ENCODE measurements at places on chromosomes 12 and 14.

DNA sequence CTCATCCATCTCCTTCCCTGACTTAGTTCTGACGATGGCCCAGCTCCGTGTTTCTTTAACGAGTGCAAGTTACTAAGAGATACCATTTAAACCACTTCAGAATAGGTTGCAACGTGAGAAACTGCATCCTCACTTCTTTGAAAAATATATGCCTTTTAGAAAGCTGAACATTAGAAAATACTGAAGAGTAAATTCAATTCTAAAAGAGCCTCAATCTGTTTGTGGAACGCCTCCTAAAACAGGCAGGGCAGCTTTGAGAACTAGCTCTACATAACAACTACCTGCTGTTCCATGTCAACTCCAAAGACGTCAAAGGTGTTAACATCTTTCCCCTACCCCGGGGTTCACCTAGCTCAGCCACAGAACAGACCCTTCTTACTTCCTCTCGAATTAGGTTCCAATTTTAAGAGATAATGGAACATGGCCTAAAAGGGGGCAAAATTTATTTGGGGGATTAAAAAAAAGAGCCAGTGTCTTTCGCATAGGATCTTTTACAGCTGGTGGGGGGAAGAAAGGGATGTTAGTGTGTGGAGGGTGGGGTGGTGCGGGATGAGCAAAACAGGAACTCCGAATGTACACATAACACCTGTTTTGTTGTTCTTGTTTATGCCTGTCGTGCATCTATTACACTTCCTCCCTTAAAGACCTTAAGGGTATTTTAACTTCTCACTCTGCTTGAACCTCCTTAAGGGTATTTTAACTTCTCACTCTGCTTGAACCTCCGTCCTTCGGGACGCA lies 3.3 kb downstream of the BHLHE41 start:
- no peak for DNase-seq

- no peak for DNase-seq
Measured at GRCh38 chr12:15636060-15636890, 152.9 kb downstream of the EPS8 start.

DNA sequence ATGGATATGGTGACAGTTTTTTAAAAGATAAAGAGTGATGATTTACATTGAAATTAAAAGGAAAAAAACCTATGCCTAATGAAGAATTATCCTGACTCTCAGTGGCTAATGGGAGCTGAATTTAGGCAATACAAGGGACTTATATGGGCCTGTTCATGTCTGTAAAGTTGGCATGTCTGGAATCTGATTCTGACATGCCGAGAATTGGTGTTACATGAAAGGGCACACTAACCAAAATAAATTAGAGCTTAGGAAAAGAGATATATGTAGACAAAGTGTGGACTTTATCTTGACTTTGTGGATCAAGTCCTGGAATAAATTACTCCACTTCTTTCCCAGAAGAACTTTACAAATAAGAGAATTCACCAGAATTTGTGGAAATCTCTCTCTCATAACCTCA lies 1.1 kb downstream of the TDG start:
- DNase-seq = no peak

- DNase-seq = no peak
Measured at GRCh38 chr12:1318327-1319031, 275.9 kb downstream of the FBXL14 start.

DNA sequence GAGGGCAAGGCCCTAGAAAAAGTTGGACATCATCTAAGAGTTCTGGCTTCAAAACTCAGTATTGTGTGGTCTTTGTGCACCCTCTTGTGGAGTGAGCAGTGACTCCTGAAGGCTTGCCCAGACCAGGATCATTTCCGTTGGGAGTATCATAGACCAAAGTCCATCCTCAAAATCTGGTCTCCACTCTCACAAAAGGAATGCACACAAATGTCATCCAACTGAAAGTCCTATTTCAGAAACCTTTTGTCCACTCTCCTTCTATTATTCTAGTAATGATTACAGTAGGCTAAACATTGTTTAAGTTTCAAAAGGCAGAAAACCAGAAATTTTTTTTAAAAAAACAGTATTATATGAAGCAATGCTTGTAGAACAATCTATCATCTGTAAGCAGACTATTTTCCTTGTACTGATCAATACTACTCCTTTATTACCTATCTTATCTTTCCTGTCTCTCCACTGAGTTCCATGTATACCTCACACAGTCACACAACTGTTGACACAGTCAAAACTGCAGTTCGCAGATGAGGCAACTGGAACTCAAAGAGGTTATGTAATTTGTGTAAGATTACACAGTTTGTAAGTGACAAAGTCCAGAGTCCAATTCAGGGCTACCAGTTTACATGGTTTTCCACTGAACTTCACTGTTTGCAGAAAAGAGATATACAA lies 41.4 kb downstream of the COX16 start:
- DNase-seq = no peak

DNA sequence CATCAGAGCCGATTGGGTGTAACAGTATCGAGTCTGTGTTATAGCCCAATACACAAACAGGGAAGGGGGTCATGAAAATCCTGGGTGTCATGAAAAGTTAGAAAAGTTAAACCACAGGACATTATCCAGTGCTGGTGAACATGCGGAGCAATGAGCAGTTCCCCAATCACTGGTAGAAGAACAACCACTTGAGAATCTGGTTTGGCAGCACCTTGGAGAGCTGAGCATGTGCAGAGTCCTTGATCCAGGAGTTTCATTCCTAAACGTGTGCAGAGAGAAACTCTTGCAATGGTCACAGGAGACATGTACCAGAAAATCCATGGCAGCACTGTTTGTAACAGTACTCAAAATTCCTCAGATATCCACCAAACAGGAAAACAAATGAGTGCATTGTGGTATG lies 23.0 kb upstream of the JDP2 start:
- DNase-seq = no peak

DNA sequence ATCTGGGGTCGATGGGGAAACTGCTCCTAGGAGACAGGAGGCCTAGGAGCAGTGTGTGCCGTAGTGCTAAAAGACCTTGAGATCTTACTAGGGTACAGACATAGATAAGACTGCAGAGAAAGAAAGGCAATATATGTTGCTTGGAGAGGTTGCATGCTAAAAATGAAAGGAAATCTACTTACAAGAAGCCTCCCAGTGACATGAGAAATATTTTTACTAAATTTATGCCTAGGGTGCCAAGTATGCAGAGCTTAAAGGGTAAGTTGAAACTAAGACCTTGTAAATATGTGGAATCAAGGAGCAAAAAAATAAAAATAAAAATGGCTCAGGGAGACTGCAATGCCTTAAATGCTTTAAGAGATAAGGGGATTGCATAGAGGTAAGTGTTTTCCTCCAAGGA lies 74.8 kb downstream of the PDE6H start:
- no peak for DNase-seq

- DNase-seq = no peak
Measured at GRCh38 chr14:68768316-68768715, 24.6 kb downstream of the ZFP36L1 start.

- DNase-seq = no peak
Measured at GRCh38 chr12:1130164-1130563, 139.1 kb downstream of the ERC1 start.
